ENCODE measurements at places on chromosomes 13 and 19.

GRCh38 chr19:4376671-4376990, 23.7 kb downstream of the SH3GL1 start:
- DNase-seq, result no peak

GRCh38 chr13:45482571-45483173, 17.9 kb downstream of the COG3 start:
- no peak for DNase-seq

DNA sequence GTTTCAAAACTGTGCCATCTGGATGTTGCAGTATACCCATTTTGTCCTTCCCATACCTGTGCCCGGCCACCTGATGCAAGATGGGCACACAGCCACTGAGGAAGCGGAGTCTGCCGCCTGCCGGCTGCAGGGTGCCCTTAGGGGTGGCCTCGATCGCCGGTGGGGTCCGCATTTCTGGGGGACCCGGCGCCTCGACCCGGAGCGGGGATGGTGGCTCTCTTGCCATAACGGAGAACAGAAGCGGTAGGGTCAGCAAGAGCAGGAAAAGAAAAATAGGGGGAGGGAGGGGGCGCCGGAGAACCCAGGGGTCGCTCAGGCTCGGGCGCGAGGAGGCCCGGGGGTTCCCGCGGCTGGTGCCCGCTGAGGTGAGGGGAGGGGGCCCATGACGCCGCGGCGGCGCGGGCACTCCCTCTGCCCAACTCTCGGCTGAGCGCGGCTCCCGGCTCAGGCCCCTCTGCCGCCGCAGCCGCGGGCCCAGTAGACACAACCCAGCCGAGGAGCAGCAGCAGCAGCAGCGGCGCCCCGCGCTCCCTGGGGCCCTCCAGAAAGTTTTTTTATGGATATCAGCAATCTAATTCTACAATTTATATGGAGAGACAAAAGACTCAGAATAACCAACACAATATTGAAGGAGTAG, 13.8 kb upstream of the CYP4F2 start:
- DNase-seq, result no peak

DNA sequence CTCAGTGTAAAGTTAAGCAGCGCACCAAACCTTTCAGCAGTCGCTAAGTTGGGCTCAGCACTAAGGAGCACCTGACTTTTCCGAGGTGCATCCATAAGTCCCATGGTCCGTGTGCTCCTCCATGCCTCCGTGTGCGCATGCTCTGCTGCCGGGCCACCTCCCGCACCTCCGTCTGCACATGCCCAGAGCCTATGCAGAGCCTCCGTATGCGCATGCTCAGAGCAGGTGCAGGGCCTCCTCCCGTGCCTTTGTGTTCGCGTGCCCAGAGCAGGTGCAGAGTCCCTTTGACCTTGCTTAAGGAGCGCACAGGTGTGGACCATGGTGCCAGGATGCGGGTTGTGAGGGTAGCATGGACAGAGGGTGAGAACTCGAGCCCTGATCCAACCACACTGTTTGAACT, 46.0 kb downstream of the ATP11A start:
- no peak for DNase-seq

- DNase-seq, result no peak
Measured at GRCh38 chr13:65943708-65944107, 1286.4 kb downstream of the PCDH9 start.

DNA sequence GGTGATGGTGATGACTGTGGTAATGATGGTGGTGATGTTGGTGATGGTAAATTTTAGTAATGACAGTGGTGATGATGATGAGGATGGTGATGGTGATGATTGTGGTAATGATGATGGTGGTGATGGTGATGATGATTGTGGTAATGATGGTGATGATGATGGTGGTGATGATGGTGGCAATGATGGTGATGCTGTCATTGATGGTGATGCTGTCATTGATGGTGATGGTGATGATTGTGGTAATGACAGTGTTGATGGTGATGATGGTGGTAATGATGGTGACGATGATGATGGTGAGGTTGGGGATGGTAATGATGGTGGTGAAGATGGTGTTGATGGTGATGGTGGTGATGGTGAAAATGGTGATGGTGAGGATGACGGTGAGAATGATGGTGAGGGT, 11.7 kb upstream of the BCAT2 start:
- no peak for DNase-seq

DNA sequence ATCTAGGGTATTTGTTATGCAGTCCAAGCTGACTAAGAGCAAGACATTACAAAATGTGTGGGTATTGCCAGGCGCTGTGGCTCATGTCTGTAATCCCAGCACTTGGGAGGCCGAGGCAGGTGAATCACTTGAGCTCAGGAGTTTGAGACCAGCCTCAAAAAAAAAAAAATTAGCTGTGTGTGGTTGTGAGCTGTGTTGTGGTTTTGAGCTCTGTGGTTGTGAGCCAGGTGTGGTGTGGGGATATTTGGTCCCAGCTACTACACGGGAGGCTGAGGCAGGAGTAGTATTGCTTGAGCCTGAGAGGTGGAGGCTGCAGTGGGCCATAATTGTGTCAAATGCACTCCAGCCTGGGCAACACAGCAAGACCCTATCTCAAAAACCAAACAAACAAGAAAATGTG, 5.6 kb upstream of the KEAP1 start:
- no peak for DNase-seq
